ENCODE measurements at places on chromosomes 7 and 10.

GRCh38 chr7:111678986-111679385 lies 116.7 kb upstream of the IMMP2L start:
- no peak for DNase-seq

DNA sequence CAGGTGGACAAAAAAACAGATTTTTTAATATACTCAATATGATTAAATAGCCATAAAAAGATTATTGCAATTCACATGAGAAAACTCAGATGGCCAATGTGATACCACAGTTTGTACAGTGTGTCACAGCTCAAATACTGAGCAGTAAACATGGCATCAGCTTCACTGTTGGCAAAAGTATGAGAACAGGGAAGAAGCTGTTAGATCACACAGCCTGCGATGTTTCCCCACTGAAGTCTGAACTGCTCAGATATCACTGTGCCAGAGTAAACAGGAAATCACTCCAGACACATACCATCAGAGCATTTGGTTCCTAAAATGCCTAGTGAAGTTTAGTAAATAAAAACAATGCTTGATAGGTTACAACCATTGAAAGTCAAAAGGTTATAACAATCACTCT lies 347.8 kb downstream of the ETV1 start:
- DNase-seq = no peak

DNA sequence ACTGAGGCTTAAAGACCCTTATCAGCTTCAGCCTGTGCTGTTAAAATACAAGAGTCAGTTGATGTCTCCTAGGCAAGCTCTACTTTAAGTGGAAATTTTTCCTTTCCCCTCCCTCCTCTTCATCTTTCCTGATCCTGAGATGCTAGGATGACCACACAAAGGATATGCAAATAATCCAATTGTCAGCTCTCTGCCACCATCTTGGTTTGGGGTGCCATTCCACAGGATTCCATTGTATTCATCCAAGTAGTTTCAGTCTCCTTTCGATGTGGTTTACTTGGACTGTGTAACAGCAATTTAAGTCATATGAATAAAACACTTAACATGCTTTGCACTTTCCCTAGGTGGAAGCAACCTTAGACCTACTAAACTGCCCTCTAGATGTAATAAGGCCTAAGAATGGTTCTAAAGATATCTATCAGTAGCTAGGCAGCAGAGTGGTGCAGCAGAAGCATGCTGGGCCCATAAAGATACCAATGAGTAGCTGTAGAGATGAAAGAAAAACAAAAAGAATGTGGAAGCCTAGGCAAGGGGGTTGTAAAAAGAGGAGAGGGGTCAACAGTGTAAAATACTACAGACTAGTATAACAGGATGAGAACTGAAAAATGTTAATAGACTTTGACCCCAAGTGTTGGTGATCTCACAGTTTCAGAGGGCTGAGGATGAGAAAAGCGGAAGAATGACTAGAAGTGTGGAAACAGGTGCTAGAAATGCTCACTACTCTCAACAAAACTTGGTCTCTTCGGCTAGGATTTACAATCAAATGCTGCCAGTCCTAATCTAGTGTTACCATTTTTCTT lies 2.4 kb upstream of the CFAP69 start:
- no peak for DNase-seq

- DNase-seq = no peak
Measured at GRCh38 chr10:69895759-69896158, 94.1 kb downstream of the COL13A1 start.

DNA sequence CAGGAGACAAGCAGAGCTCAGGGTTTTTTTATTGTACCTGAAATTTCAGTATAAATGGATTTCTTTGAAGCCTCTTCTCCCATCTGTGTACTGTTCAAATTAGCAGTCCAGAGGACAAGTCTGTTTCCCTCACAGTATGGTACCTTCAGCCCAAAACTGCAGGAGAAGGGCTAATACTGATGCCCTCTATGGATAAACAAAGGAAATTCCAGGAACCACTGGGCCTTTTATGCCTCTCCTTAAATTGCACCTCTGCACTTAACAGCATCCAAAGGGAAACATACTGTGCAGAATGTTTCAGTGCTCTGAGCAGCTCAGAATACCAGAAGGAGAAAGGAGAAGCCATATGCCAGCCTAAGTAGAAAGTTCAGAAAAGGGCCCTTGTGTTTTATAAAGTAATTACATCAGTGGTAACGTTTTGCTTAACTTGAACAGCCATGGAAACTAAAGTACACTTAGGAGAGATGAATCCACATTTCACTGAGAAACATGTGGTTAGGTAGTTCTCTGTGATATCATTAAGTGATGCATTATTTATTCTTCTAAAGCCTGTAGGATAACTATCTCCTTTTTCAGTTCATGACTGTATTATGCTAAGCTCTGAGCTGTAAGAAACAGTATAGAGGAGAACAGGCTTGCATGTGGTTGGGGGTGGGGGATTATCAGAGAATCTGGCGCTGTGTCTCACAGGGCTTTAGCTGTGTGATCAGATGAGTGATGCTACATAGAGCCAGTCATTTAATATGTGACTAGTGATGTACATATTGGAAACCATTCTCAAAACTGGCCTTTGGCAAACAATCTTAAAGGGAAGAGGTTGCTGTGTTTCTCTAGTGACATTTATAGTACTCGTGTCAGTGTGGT lies 111.3 kb downstream of the POU6F2 start:
- no peak for DNase-seq

- no peak for DNase-seq
Measured at GRCh38 chr10:15856328-15857015, 3.8 kb downstream of the MINDY3 start.

GRCh38 chr10:132400547-132401151 lies 3.6 kb downstream of the PWWP2B start:
- DNase-seq = no peak

DNA sequence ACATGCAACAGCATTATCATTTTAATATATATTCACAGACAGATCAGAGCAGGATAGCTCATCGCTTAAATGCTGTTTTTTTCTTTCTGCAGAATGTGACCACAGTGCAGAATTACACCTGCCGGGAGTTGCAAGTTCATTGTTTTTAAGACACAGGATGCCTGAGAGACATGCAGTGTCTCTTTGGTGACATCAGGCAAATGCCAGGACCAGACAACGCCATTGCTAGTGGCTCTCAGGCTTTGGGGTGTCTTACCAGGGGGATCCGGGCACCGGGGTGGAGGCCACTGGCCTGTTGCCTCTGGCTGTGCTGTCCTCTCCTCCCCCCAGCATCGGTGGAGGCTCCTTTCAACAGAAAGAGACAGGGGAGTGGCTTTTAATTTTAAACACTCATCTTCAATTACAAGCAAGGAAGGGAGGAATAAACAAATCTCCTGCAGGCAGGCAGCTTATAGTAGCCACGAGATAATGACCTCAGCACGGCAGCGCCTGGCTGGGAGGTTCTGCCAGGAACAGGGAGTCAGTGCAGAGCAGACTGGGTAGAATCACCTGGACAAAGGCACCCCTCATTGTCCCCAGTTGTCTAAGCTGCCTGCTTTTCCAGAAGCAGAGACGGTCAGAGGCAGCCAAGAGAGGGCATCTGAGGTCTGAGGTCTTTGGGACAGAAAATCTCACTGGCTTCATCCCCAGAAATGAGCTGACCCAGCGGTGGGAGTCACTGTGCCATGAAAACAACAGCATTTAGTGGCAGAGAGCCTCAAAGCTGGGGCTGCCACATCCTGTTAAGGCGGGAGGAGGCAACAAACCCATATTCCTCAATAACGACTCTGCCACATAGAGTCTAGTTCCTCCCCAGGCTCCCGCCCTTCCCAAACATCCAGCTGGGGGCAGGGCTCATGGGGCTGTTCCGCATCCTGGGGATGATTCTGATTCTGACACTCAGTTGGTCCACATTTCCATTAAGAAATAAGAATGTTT lies 148.4 kb downstream of the TCERG1L start:
- no peak for DNase-seq

GRCh38 chr7:37770838-37771237 lies 77.6 kb upstream of the NME8 start:
- DNase-seq = no peak

DNA sequence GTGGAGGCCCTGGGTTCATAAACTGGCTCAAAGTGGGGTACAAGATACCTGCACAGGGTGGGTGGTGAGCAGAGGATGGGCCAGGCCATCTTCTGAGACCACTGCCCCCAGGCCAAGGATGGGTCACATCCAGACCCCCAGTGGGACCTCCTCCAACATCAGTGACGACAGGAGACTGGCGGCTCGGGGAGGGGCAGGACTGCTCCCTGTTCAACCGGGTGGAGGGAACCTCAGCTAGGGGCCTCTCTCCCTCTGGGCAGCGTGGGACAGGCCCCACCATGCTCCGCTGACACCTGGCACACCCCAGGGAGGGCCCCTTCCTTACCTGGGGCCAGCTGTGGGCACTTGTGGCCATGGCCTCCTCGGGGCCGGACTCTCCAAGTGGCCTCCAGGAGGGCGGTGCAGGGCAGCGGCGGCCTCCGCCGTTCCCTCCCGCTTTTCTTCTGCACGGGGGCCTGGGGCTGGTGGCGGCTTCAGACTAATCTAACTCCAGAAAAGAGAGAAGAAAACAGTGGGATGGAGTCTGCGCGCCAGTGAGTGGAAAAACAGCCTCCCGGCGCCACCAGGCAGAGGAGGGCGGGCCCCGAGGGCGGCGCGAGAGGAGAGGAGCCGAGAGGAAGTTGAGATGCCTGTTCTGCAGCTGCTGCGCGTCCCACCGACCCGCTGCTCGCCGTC lies at the start of gene CALHM2:
Gene CALHM2 (minus strand): TSS at position 540 of the 675 bp plus-strand sequence. CDS start 2,429 bp downstream, outside the sequence.
- DNase-seq = no peak

- DNase-seq = no peak
Measured at GRCh38 chr10:12556039-12556438, 206.7 kb downstream of the CAMK1D start.

DNA sequence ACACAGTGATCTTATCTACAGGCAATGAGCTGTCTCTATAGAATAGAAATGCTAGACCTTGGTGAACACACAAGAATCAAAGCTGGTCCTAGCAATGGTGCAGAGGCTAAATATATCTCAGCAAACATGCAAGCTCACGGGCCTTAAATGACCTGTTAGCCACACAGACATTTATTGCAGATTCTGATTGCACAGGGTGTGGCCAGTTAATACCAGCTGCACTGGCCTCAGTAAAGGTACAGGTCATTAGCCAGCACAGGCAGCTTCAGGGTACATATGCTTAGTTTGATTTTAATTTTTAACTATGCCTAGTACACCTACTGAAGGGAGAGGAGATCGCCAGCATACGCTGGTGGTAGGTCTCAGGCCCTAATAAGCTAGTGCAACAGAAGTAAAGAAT lies 265.4 kb upstream of the DGKB start:
- DNase-seq = no peak

DNA sequence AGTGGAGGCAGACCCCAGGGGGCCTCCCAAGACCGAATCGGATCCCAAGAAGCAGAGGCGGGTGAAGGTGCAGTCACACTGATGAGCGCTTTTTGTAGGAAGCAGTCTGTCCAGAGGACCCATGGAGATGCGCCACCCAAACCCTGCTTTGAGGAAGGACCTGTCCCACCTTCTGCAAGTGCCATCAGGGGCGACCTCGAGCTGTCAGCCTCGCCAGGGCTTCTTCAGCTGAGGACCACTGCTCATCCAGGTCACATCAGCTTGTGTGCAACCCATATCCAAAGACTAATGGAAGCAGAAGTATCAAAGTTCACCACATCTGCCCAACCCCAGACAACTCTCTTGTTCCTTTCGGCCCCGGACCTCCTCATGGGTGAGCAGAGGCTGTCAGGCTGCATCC lies 61.5 kb downstream of the KCNH2 start:
- no peak for DNase-seq

- no peak for DNase-seq
Measured at GRCh38 chr10:37535459-37536246, 321.8 kb downstream of the ZNF248 start.

- no peak for DNase-seq
Measured at GRCh38 chr7:35780070-35780469, 20.8 kb upstream of the SEPTIN7 start.

- DNase-seq = no peak
Measured at GRCh38 chr10:63633677-63634487, 112.7 kb downstream of the REEP3 start.

- no peak for DNase-seq
Measured at GRCh38 chr7:73828107-73828803, 2.5 kb upstream of the CLDN4 start.

DNA sequence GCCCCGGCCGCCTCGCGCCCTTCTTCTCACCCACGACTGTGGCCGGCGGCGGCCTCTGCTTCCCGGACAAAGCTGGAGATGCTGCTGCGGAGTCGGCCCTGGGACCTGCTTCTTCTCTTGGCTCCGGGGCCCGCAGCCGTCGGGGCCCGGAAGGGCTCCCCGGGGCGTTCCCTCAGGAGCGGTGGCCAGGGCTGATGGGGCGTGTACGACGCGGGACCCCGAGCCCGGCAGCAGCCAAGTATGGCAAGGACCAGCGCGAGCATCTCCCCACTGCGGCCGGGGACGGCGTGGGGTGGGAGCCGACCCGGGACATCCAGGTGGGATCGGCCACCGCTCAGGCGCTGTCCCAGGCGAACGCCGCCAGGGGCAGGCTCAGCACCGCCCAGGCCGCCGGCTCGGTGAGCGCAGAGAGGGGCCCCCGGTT lies 27.6 kb upstream of the BMS1 start:
- no peak for DNase-seq

DNA sequence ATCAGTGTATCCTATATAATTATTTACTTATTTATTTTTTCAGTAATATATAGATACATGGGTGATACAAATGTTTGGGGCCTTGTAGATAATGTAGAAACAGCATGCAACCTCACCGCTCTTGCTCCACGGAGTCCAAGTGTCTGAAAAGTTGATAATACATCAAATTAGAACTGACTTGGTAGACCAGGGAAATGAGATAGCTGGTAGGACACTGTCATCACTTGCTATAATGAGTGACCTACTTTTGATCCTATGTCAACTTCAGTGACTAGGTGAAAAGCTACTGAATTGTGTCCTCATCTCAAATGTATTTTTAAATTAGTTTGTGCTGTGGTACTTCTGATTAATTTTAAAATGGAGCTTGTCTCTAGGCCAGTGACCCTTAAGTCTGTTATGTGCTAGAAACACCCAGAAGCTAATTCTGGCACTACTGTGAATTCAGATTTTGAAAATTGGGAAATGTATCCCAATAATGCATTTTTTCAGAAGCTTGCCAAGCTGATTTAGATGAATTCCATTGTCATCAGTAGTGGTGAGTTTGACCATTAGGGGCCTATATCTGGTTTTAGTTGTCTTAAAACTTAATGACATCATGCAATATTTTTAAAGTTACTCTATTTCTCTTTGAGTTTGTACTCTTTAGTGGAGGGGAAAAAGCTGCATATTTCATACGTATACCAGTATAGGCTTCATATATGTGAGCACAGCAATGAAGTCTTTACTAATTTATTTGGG lies 17.4 kb downstream of the CDK1 start:
- DNase-seq = no peak

DNA sequence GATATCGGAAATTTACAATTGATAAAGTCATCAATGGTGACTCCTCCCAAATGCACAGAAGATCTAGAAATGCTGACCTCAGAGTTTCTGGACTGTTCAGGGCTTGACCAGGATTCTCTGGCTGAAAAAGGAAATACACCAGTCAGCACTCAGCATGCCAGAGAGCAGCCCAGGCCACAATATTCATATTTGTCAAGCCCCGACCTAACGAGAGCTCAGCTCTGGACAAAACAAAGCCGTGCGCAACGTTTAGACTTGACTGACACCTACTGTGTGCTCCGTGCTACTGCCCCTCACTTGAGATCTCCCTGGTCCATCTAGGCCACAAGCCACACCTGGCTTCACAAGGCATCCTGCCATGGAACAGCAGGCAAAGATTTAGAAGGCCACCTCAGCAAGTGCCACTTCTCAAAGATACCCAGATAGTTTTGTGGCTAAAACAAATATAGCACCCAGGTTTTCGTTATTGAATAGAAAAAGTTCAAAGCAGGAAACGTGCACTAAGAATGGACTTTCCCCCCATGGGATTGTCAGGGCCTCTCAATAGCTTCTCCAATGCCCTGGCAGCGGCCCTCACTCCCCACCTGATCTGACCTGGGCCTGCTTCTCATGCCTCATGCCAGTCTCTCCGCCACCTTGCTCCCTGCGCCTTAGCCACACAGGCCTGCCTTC lies 218.3 kb downstream of the FAM107B start:
- no peak for DNase-seq

Data from stimulated activated CD8-positive, alpha-beta memory T cell treated with anti-CD3 and anti-CD28 coated beads, Interleukin-7, amount 100 ng/mL, for 48 hours (primary cell).